ENCODE measurements at places on chromosomes 2 and 18.

DNA sequence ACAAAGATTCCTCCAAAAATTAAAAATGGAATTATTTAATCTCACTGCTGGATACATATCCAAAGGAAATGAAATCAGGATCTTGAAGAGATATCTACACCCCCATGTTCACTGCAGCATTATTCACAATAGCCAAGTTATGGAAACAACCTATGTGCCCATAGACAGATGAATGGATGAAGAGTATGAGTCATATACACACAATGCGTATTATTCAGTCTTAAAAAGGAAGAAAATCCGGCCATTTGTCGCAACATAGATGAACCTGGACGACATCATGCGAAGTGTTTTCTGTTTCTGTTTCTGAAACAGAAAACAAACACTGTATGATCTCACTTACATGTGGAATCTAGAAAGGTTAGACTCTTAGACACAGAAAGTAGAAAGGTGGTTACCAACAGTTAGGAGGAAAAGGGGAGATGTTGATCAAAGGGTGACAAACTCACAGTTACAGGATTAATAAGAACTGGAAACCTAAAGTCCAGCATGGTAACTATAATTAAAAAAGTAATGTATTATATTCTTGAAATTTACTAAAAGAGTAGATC lies 87.8 kb upstream of the ERBB4 start:
- no peak for DNase-seq

GRCh38 chr2:211985393-211985792 lies 553.2 kb downstream of the ERBB4 start:
- no peak for DNase-seq

DNA sequence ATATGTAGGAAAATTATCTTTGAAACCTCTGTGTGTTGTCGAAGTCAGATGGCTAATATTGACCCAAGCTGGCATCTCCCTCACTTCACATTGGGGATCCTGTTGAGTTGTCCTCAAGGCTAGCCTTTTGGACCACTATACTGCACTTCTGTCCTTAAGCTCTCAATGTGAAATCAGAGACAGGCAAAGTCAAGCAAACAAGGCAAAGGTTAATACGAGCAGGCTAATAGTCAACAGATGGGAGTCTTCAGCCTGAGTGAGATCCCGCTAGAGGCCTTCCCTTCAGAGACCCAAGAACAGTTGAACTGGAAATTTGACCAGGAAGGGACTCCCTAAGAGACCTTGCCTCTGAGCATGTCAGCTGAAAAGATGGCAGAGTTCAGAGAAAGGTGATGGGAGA lies 475.4 kb downstream of the PARD3B start:
- DNase-seq: no peak

DNA sequence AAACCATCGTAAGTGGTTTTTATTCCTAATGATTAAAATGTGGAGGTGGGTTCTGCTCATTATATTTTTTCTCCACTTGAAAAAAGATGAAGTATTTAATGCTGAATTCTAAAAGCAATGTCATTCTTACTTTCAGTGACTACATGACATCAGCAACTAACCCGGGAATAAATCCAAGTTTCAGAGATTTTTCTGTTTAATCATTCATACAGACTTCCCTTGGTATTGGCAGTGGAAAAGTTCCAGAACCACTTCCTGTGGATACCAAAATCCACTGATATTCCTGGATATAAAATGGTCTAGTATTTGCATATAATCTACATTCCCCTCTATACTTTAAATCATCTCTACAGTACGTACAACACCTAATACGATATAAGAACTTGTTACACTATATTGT lies 128.6 kb downstream of the ZNF532 start:
- no peak for DNase-seq

DNA sequence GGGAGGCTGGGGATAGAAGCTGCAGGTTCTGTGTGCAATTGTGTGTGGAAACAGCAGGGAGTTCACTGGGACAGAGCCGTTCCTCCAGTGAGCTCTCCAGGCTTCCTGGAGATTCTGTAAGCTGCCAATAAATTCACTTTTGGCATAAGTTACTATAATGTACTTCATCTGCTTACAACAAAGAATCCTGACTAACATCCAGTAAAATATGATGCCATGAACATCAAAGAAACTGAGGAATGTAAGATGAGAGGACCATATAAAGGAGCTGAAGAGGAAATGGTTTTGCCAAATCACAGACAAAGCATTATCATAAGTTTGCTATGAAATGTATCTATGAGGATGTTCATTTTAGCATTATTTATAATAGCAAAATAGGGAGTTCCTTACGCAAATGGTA lies 175.3 kb downstream of the KCNE4 start:
- DNase-seq: no peak

DNA sequence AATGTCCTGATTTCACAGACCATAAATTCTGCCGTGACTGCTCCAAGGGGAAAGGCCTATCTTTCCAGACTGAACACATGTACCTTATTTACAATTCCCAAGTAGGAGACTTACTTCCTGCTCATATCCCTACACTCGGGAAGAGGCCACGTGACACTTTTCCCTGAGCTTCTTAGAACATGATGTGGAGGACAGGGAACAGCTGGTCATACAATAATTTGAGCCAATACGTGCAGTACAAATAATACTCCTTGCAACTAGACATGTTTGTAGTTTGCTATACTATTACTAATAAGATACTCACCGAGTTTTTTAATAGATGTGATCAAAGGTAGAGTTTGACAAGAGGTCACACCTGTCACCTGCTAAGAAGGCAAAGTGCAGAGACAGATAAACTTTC lies 256.4 kb downstream of the SP3 start:
- DNase-seq: no peak

- DNase-seq: no peak
These were observed 125.8 kb downstream of the NETO1 start for GRCh38 chr18:72742002-72742401.

GRCh38 chr2:64858541-64859311 lies 130.5 kb upstream of the SLC1A4 start:
- no peak for DNase-seq

GRCh38 chr18:12287684-12288402 lies 20.2 kb upstream of the TUBB6 start:
- no peak for DNase-seq

- DNase-seq: no peak
These were observed 19.8 kb downstream of the PIK3C3 start for GRCh38 chr18:41974796-41975201.

- no peak for DNase-seq
These were observed 26.8 kb downstream of the BCL11A start for GRCh38 chr2:60526623-60527022.

GRCh38 chr2:88201811-88202169 lies 31.6 kb downstream of the THNSL2 start:
- no peak for DNase-seq

DNA sequence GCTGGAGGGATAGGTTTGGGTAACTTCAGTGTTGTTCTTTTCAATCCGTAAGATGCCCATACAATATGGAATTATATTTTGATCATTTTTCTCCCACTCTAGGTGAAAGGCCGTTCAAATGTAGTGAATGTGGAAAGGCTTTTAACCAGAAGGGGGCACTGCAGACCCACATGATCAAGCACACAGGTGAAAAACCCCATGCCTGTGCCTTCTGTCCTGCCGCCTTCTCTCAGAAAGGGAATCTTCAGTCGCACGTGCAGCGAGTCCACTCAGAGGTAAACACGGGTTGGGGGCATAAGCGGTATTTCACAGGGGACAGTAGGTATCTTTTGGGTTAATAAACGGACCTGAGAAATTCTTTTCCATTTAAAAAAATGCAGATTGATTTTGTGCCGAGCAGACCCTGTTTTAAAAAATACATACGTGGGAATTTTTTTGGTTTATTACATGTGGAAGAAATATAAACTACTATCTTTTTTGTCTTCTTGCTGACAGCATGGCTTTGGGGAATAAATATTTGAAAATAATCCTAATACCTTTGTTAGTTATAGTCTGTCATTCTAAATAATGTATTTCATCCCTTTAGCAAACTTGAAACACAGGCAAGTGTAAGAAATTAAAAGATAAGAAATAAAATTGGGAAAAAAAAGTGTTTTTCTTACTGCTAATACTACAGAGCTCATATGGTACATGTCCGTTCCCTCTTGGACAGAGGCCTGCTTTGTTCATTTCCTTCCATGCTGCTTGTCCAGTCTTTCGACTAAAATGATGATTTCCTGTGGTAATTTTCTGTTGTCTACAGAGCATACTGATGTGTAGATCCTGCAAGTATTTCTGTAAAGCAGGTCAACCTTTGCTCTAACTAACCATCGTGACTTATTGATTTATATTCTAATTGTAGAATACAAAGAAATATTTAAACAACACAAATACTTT lies 53.3 kb downstream of the ZNF236 start:
- DNase-seq: peak; percentile 24

DNA sequence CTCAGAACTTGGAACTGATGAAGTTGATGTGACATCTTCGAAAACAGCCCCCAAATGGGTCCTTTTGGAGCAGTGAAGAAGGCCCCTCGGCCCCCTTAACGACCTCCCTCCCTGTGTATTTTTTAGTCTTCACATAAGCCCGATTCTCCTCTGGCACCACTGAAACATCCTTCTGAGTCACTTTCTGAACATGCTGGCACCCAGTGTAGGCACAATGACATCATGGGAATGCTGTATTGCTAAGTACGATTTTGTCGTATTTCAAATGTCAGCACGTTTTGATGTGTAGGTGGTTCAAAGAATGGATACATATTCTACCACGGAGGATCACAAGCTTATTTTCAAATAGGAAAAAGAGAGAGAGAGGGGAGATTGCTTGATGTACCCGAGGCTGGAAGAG lies 111.7 kb upstream of the RIOK3 start:
- no peak for DNase-seq

- no peak for DNase-seq
These were observed 47.2 kb downstream of the SMAD4 start for GRCh38 chr18:51077217-51077616.

- DNase-seq: no peak
These were observed 388.9 kb upstream of the RGPD4 start for GRCh38 chr2:107437807-107438206.

DNA sequence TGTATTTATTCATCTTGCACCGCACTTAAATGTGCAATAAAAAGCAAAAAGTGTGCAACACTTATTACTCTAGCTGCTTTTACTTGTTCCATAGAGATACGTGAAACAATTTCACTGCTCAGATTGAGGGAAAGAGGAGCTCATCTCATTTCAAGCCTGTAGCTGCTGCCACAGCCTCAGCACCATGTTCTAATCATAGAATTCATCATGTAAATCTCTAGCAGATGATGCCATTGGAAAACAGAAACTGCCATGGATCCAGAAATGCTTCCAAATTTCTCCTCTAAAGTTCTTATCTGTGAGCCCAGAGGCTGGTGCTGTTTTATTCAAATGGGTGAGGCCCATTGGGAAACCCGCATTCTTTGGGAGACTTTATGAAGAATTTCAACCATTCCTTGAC lies 2.0 kb downstream of the CDC42EP3 start:
- no peak for DNase-seq

GRCh38 chr2:235506291-235506996 lies 12.6 kb downstream of the AGAP1 start:
- no peak for DNase-seq

GRCh38 chr2:236717729-236718128 lies 148.1 kb downstream of the ACKR3 start:
- no peak for DNase-seq
